ENCODE measurements at places on chromosomes 3 and 15.

GRCh38 chr3:155778462-155778861 lies 27.6 kb downstream of the C3orf33 start:
- no peak for DNase-seq

DNA sequence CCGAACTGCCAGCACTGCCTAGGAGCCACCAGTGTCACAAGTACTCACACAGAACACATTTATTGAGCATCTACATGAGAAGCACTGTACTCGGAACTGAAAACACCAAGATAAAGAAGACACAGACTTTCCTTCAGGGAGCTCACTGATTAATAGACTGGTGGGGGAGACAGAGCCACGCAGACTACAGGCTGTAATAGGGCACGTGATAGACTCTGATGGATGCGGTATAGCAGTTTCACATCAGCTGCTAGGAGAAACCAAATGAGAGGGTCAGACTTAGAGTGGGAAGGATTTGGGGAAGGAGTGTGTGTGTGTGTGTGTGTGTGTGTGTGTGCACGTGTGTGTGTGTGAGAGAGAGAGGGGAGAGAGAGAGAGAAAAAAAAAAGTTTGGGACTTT lies 12.1 kb downstream of the EPHB1 start:
- DNase-seq, result no peak

DNA sequence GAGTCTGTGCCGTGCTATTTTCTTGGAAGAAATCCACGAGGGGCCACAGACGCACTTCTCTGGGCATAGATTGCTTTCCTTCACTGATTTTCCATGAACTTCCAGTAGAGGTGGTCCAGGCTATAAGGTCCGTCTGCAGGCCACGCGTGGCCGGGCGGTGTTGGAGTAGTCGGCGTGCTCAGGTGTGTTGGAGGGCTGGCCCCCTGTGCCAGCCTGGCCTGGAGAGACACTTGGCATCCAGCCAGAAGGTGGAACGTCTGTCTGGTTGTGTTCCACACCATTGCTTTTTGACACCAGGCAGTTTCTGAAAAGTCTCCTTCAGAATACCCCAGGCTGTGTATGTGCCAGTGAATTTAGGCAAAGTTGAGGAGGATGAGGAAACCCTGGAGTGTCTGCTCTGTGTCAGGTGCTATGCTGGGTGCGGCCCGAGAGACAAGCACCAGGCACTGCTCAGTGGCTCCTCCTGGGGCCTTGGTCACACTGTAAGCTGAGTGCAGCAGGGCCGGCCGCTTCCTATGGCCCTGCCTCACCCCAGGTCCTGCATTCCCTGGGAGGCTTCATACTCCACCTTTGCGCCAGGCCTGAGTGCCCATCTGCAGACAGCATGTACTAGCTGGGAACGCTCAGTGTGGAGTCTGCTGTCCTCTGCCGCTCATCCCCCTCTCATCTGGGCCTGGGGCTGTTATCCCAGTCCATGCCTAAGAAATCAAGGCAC lies 52.1 kb upstream of the TAMM41 start:
- DNase-seq, result no peak

- no peak for DNase-seq
Measured at GRCh38 chr3:18234717-18235335, 190.3 kb downstream of the SATB1 start.

DNA sequence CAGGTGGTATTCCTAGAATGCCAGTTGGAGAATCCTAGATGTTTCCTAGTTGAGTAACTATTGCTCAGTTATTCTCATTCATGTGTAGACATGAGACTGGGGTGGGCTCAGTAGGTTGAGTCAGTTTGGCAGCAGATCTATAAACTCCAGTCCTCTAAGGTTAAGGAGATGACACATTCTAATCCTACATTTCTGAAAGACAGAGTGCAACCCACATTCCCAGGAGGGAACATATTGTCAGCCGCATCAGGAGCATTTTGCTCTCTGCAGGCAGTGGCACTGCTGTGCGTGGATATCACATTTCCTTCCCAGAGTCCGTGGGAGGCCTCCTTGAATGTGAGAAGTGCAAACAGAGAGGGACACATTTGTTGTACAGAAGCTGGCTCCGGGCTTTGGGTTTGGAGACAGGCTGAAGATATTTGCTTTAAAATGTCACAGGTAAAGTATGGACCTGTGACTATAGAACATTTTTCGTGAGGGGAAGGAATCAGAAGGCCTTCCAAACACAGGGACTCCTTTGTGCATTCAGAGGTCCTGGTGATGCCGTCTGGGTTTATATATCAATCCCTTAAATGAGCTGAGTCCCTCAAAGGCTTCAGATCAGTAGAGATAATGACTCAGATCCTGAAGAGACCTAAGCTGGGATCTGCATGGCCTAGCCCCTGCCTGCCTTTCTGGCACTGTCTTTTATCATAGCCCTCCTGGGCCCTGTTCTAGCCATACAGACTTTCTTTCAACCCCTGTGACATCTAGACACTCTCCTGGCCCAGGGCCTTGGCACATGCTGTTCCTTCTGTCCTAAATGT lies 156.5 kb downstream of the CADPS start:
- DNase-seq, result no peak

DNA sequence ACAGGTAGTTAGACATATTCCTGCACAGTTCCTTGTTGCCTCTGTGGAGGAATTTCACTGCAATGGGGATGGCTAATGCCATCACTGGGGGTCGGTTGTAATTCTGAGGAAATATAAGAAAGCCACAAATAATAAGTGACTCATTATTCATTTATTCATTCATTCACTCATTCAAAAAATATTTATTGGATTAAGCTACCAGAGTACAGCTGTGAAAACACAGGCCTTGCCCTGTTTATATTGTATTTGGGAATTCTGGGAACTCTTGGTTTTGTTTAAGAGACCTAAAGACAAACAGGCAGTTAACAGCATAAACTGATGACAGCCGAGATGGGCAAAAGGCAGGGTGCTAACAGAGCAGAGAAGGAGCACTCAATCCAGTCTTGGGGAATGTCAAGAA lies 23.6 kb downstream of the PTX3 start:
- no peak for DNase-seq

GRCh38 chr15:82966671-82967071 lies 14.2 kb upstream of the HOMER2 start:
- no peak for DNase-seq

GRCh38 chr3:49761661-49762060 lies 24.7 kb downstream of the IP6K1 start:
- no peak for DNase-seq

GRCh38 chr3:149895769-149896168 lies 74.9 kb downstream of the PFN2 start:
- DNase-seq, result no peak

GRCh38 chr3:16257309-16257708 lies 7.4 kb downstream of the DPH3 start:
- DNase-seq, result no peak

- no peak for DNase-seq
Measured at GRCh38 chr15:68712886-68713285, 107.8 kb downstream of the ANP32A start.

DNA sequence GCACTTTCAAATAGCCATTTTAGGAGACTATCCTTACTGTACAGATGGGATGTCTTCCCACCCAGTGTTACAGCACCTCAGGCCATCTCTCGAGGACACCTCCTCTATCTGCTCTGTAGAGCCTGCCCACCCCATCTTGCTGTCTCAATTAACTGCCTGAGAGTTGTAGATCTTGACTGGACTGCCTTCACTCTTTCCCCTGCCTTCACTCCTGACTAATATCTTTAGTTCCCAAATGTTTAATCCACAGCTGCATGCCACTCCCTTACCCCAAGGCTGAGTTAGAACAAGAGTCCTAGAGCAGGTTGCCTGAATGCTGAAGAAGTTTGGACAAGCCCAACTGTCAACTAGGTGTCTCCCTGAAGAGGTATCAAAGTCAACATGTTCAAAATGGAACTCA lies 1.3 kb upstream of the PP2D1 start:
- DNase-seq, result no peak

GRCh38 chr15:85128621-85129020 lies 147.0 kb downstream of the PDE8A start:
- DNase-seq, result no peak

GRCh38 chr3:189272500-189273119 lies 100.8 kb downstream of the TPRG1 start:
- DNase-seq, result no peak

- DNase-seq, result no peak
Measured at GRCh38 chr3:116306720-116307119, 138.6 kb downstream of the LSAMP start.

GRCh38 chr3:42501681-42502428 lies 588 bp upstream of the VIPR1 start:
- peak; percentile 40 for DNase-seq

DNA sequence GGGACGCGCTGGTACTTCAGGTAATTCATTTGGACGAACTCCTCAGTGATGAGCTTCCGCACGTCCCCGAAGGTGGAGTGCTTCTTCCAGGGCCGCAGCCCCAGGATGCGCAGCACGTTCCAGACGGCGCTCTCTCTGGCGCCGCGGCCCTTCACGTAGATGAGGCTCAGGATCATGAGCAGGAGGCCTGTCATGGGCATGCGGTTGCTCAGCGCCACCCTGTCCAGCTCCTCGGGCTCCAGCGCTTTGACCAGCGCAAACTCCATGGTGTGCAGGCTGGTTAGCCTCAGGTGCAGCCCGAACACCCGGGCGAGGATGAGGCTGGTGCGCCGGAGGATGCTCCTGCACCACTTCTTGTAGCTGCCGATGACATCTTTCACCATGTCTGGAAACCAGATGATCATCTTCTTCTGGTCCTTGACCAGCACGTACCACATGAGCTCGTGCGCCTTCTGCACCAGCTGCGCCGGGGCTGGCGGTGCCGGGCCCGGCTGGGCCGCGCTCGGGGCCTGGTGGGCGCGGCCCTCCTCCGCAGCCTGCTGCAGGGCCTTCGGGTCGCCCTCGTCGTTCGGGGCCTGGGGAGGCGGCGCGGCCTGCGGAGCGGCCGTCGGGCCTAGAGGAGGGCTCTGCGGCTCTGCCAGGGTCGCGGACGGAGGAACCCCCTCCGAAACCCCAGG lies 501 bp downstream of the NDN start:
- no peak for DNase-seq

DNA sequence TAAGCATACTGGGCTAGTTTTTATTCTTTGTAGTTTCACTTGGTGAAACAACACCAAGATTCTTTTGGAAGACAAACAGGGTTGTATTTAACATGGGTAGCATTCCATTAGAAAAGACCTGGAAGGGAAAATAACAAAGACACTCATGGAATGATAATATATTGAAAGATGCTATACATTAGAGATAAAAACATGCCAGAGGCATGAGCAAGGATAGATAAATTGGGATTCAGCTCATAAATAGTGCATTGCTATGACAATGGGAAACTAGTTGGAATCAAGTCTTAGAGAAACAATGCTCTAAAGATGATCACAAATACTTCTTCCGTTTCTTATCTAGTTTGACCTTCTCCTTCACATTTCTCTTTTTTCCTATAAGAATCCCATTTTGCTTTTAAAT lies 677.4 kb downstream of the ZNF385D start:
- DNase-seq, result no peak

DNA sequence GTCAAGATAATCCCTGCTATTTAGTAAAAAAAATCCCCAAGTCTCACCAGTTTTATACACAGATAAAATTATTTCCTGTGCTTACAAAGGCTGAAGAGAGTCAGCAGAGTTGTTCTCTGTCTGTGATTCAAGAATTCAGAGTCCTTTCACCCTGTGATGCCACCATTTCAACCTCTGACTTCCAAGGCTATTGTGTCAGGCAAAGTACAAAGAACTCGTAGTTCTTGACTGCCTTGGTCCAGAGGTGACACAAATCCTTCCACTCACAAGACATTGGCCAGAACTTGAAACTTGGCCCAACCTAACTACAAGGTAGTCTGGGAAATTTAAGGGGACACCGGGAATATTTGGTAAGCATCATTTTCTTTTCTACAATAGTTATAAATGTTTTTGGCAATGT lies 34.9 kb upstream of the CMC1 start:
- no peak for DNase-seq

GRCh38 chr3:98406034-98406433 lies 15.6 kb downstream of the OR5K3 start:
- DNase-seq, result no peak

DNA sequence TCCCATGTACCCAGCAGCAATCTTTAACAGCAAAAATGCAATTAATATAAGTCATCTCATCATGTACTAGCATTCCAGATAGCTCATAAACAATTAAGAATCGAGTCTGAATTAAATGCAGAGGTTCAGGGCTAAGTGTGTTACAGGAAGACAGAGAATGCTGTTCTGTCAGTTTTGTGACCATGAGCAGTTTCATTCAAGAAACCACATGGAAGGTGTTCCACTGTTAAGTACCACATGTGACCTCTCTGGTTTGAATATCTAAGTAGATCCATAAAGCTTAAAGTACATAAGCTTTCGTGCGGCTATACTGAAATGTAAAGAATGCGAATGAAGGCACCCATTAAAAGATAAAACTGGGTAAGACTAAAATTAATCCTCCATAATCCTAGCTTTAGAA lies 272.3 kb downstream of the IL5RA start:
- no peak for DNase-seq

GRCh38 chr3:74075241-74075640 lies 450.5 kb upstream of the PDZRN3 start:
- no peak for DNase-seq

DNA sequence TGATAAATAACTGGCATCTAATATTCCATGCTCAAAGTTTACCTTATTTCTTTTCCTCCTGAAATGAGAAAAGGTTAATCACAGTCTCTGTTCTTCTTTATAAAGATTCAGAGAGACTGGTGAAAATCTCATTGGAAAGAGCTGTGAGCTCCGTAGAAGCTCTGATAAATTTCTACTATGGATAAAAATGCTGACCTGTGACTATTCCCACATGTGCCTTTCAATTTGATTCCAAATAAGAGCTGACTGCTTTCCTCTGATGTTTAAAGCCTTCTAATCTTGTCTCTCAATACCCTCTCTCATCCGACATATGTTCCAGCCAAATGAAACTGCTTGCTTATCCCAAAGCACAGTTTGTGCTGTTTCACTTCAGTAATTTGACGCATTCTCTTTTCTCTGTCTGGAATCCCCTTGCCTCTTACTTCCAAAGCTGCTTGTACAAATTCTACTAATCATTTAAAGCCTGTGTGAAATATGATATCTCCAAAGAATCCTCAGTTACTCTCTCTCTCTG lies 130.1 kb downstream of the RTP4 start:
- DNase-seq, result no peak

GRCh38 chr15:68704496-68705021 lies 116.1 kb downstream of the ANP32A start:
- DNase-seq, result no peak

DNA sequence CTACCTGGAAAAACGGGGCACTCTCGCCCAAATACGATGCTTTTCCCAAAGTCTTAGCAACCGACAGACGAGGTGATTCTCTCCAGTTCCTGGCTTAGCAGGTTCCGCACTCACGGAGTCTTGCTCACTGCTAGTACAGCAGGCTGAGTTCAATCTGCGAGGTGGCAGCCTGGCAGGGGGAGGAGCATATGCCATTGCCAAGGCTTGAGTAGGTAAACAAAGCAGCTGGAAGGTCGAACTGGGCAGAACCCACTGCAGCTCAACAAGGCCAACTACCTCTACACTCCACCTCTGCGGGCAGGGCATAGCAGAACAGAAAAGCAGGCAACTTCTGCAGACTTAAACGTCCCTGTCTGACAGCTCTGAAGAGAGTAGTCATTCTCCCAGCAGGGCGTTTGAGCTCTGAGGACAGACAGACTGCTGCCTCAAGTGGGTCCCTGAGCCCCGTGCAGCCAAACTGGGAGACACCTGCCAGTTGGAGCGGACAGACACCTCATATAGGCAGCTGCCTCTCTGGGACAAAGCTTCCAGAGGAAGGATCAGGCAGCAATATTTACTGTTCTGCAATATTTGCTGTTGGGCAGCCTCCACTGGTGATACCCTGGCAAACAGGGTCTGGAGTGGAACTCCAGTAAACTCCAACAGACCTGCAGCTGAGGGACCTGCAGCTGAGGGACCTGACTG lies 73.4 kb upstream of the CADM2 start:
- DNase-seq, result no peak

GRCh38 chr3:56775838-56776555 lies 25.8 kb downstream of the ARHGEF3 start:
- DNase-seq, result no peak
